Fibroblast of lung (primary cell): ENCODE measurements at places on chromosomes 5 and 9.

DNA sequence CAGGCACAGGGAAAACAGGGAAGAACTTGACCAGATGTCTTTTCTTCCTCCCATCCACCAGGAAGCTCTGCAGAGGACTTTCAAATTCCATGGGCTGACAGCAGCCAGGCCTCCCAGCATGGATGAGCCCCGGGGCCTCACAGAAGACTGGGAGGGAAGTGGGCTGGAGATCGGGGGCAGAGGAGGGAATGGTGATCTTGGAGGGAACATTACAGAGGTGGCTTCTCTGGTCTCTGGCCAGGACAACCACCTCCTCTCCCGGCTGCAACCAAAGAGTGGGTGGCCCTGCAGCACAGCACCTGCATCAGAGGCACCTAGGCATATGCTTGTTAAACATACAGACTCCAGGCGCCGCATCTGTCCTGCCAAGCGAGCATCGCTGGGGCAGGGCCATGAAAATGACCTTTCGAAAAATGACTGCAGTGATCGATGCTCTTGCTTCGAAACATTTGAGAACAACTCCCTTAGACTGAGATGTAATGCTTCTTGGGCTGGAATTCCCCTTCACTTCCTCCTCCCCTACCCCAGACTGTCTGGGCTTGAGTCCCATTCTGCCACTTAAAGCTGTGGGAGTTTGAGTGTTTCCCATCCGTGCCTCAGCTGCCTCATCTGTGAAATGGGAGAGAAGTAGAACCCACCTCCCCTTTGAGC is 68.7 kb upstream of the UNC5A start:
- no peak for DNase-seq

DNA sequence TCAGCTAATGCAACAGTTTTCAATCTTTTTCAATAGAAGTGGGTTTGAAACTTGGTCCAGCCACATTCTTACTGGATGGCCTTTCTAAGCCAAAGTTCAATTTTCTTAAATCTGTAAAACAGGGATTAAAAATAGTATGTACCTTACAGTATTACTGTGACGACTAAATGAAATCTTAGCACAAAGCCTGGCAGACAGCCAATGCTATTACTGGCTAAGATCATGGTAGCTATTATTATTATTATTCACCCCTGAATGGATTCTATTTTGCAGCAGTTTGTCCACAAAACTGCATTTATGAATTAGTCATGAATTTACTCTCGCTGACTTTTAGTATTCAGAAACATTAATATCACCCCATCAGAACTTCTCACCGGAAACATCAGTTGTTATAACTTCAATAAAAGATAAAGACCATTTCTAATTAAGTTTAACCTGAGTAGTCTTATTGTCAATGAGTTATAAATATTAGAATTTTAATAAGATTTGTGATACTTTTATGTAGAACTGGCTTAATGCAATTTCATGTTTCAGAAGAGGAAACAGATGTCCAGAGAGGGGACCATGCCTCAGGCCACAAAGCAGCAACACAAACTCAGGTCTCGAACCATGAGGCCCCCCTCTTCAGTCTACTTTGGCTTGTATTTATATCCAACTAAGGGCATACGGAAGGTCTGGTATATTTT is 468.2 kb downstream of the ARHGEF28 start:
- peak; percentile 41 for DNase-seq

DNA sequence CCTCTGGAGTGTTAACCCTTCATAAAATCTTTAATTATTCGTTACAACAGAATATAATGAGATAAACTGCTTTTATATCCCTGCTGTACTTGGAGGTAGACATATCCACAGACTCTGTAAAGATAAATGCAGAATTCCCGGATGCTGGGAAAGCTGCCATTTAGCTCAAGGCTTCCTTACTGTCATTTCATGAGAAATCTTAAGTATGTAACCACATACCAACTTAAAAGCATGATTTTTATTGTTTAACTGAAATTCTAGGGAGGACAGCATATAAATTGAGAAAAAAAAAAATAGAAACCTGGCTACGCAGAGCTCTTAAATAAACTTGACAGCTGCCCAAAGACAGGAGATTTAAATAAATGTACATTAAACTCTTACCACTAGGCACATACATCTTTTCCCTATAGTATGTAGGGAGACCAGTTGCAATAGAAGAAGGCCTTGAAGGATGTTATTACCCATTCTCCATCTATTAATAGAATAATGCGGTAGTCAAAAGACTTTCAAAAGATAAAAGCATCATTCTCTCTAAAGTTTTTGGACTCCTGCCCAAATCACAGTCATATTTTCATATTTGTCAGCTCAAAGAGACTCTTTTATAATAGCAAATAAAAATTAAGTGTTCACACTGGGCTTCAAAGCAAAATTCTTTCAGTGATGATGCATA is 373.8 kb downstream of the NDUFS4 start:
- peak; percentile 67 for DNase-seq

DNA sequence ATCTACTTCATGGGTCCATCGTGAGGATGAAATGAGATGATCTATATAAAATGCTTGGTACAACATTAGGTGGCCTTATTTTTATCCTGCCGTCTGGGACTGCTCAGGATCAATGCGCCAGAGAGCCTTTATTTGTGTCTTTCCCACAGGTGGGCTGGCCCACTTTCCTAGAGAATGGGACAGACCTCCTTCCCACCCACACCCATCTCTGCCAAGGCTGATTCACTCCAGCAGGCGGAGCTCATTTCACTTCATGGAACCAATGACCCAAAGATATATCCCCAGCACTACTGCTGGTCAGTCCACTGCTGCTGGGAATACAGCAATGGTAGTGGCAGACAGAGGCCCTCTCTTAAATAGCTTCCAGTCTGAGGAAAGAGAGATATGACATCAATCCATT is 35.7 kb downstream of the TGFBI start:
- no peak for DNase-seq

DNA sequence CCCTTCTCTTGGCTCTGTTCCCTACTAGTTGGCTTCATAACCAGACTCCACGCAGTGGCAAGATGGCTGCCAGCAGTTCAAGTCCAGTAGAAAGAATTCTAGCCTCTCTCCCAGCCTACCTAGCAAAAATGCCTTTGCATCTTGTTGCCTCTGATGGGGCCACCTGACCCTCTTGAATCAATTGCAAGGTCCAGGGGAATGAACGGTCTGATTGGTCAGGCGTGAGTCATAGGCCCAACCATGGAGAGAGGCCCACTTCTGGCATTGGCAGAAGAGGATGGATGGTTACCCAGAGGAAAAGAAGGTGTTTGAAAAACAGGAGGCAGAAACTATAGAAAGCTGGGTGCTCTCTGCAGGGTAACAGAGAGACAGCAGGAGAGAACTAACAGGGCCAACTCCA is 622.6 kb downstream of the CCDC171 start:
- DNase-seq, result no peak

- DNase-seq, result no peak
These were observed 19.3 kb upstream of the ORM1 start for GRCh38 chr9:114303571-114303970.

GRCh38 chr9:116323571-116323970 is 170.0 kb downstream of the PAPPA start:
- DNase-seq, result no peak

DNA sequence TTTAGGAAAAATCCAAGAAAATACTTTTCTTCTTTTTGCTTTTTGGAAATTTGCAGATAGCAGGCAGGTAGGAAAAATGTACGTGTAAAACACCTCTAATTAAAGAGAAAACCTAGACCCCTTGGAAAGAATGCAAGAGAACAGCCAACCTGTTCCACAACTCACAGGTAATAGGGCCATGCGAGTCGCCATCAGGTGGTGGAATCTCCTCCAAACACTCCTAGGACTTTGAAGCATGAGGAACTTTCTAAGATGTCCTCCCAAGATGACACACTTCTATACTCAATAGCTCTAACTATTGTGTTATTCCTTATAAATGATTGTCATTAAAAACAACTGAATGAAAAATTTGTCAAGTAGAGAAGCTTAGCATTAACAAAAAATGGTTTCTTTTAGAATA is 174.0 kb downstream of the TMC1 start:
- no peak for DNase-seq

DNA sequence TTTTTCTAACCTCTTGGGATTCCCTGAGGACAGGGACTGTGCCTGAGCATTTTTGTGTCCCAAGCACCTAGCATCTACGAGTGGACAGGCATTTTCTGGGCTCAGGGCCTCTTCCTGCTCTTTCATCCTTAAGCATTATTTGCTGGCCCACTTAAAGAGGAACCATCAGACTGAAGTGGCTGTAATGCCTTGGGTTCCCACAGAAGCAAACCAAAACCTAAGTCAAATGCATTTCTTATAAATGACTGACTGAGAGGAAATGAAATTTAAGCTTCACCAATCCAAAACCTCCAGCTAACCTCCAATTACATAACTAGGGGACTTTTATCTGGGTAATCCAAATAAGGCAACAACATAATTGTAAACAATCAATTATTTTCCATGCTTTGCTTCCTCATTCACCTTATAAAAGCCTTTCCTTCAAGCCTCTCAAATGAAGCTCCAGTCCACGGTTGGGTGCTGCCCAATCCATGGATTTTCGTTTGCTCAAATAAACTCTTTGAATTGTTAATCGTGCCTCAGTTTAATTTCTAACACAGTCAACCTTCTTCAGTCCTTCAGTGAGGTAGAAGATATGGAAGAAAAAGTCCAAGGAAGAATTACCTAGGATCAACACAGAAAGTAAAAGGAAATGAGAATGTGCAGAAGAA is 25.3 kb upstream of the SLC31A2 start:
- no peak for DNase-seq

GRCh38 chr5:148070621-148071020 is 6.8 kb downstream of the SPINK5 start:
- DNase-seq, result no peak

GRCh38 chr9:36855448-36856315 is 178.4 kb downstream of the PAX5 start:
- DNase-seq, result no peak

DNA sequence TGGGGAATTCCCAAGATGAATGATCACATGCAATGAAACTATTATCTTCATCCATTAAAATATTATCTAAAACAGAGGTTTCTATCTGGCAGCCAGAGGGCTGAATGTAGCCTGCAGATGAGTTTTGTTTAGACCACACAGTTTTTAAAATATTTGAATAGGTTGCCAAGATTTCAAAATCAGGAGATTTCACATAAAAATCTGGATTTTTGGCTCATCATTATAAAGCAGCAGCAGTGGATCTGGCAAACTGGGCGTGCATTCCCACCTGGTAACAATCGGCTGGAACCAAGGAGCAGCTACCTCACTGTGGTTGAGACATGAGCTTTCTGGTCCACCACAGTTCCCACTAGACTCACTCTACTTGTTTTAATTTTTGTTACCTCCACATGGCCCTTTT is 155.1 kb downstream of the BNC2 start:
- peak; percentile 84 for DNase-seq

DNA sequence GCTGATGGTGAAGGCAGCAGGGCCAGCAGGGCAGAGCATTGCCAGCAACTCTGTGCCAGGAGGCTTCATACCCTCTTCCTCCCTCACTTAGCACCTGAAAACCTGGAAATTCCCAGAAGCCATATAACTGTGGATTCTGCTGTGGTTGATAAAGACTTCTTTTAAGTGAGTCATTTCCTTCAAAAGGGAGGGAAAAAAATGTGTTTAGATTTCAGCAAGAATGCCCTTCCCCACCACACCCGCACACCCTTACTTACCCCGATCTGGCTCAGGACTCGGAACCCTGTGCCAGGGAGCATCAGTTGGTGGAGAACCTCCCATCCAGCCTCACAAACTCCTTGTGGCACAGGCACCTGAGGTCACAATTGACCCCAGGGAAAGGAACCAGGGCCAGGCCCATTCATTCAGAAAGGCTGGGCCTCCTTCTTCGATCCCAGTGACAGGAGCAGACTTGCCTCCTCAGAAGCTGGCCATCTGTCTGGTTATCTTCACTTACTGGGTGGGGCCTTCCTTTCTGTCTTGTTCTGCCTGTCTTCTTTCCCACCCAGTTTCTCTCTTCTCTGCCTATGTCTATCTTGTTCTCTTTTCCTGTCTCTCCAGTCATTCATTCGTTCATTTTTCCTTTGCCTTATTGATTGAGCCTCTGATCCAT is 62.6 kb downstream of the PLAC8L1 start:
- DNase-seq, result peak; percentile 90

- DNase-seq, result no peak
These were observed 95.6 kb downstream of the PALM2AKAP2 start for GRCh38 chr9:109875495-109876129.

DNA sequence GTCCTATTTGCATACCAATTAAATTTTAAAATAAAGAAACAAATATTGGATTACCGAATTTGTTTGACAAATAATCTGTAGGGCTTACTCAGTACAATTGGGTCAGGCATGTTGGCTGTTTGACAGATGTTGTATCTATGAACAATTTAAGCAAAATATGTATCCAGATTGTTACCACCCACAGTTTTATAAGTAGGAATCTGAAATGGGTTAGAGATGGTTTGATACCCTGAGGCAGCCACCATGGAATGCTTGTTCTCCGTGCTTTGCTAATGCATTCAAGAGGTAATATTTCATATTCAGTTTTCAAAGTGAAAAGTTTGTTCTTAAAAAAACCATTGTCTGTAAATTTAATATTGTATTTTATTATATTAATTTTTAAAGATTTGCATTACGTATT is 285.1 kb upstream of the ARRDC3 start:
- DNase-seq, result no peak

GRCh38 chr5:61823781-61824180 is 482.2 kb upstream of the KIF2A start:
- no peak for DNase-seq

- DNase-seq, result no peak
These were observed 131.3 kb downstream of the MVB12B start for GRCh38 chr9:126457890-126458289.

GRCh38 chr5:32116574-32117313 is 57.4 kb downstream of the GOLPH3 start:
- no peak for DNase-seq

- no peak for DNase-seq
These were observed 88.2 kb downstream of the PTPN3 start for GRCh38 chr9:109409773-109410397.

- DNase-seq, result no peak
These were observed 4.3 kb upstream of the FYB1 start for GRCh38 chr5:39223565-39224156.

DNA sequence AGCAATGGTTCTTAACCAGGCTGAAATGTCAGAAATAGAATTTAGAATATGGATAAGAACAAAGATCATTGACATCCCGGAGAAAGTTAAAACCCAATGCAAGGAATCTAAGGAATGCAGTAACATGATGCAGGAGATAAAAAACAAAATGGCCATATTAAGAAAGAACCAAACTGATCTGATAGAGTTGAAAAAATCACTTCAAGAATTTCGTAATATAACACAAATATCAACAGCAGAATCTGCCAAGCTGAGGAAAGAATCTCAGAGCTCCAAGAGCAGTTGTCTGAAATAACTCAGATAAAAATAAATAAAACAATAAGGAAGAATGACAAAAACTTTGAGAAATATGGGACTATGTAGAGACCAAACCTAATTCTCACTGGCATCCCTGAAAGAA is 37.8 kb upstream of the TAS2R1 start:
- no peak for DNase-seq

DNA sequence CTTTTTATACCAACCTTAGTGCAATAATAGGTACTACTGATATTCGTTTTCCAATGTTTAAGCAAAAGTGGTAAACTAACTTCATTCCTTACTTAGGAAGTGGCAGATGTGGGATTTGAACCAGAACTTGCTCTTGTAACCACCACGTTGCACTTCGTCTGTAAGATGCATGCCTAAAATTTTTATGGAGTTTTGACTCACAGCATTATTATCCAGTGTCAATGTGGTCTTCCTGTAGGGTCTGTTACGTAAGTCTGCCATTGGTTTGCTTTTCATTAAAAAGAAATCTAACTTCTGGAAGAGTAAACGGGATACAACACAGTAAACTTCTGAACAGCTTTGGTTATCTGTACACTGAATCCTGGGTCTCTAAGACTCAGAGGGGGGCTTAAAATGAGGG is 521.0 kb upstream of the WWC1 start:
- DNase-seq, result peak; percentile 92
